ENCODE measurements at places on chromosomes 5 and 9.

GRCh38 chr9:112241491-112241890 is 66.4 kb upstream of the SUSD1 start:
- no peak for DNase-seq

GRCh38 chr9:14037331-14037730 is 276.6 kb downstream of the NFIB start:
- no peak for DNase-seq

- no peak for DNase-seq
Observed at GRCh38 chr5:149944666-149945065, at the start of gene PDE6A. PDE6A (minus strand) TSS chr5:149944793; CDS start chr5:149944673, 120 bp downstream.

GRCh38 chr5:122366501-122366900 is 54.5 kb downstream of the SNCAIP start:
- DNase-seq: no peak

DNA sequence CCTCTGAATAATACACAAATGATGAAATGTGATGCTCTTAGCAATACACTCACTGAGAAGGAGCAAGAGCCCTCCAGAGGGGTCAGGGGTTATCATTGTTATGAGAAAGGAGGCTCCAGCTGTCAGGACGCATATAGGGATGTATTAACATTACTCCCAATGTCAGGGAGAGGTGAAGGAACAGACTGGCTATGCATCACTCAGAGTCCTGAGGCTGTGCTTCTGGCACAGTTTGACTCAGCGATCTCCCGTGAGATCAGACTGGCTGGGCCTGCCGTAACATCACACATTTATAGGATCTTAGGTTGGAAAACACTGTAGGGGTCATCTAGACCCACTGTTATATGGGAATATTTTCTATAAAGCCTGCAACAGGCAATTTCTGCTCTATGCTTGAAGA is 226.5 kb upstream of the GLRA1 start:
- DNase-seq: no peak

GRCh38 chr5:10655161-10655971 is 91.5 kb downstream of the ANKRD33B start:
- DNase-seq: no peak

DNA sequence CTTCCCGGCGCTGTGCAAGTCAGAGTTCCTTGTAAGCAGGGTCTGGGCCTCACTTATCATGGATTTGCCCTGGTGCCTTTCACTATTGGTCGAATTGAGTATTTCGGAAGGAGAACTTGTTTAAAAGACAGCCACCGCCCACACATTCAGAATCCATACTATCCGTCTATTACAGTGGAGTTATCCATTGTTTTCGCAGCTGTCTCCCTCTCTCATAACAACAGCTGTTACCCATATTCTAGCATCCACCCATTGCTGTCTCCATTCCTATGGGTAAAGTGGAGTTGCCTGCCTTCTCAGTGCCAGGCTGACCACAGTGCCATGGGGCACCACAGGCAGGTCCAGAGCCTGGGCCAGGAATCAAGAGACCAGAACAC is 20.2 kb downstream of the FAXDC2 start:
- no peak for DNase-seq

Measured in CD4-positive, alpha-beta T cell treated with Interleukin-10 for 1 hour (primary cell).